A549 (cell line): ENCODE measurements at places on chromosomes 7 and 10.
A peak's percentile ranks its signal among the peaks of the same experiment; 100 is the strongest.

- DNase-seq = peak; percentile 93
These were observed 9.9 kb upstream of the EPHB4 start for GRCh38 chr7:100837099-100837836.

- DNase-seq = peak; percentile 73
These were observed 23.0 kb downstream of the ASB15 start for GRCh38 chr7:123624527-123625183.

DNA sequence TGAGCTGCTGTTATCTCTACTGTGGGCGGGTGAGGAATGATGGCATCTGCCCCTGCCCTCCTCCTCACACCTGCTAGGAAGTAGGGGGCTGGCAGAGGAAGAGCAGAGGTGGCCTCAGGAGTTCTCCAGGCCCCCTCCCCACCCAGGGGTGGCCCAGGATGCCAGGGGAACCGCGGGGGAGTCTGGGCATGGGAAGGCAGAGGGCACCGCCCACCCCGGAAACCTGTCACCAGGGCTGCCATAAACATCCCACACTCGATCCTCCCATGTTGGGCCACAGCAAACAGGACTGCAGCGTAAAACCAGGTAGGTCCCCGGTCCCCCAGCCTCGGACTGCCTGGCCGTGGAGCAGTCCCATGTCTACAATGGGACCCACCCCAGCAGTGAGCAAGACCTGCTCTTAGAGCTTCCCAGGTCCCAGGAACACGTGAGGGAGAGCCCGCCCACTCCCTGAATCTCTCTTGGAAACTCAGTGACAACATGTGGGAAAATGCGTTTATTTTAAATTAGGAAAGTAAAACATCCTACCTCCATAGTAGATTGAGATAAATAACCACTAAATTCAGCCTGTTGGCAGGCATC lies 23.4 kb downstream of the EBF3 start:
- DNase-seq = no peak

GRCh38 chr7:69517985-69518704 lies 80.1 kb upstream of the AUTS2 start:
- DNase-seq = no peak

GRCh38 chr10:1977461-1977860 lies 240.1 kb upstream of the ADARB2 start:
- no peak for DNase-seq
